ENCODE measurements at places on chromosomes 16 and 17.
A peak's percentile ranks its signal among the peaks of the same experiment; 100 is the strongest.

DNA sequence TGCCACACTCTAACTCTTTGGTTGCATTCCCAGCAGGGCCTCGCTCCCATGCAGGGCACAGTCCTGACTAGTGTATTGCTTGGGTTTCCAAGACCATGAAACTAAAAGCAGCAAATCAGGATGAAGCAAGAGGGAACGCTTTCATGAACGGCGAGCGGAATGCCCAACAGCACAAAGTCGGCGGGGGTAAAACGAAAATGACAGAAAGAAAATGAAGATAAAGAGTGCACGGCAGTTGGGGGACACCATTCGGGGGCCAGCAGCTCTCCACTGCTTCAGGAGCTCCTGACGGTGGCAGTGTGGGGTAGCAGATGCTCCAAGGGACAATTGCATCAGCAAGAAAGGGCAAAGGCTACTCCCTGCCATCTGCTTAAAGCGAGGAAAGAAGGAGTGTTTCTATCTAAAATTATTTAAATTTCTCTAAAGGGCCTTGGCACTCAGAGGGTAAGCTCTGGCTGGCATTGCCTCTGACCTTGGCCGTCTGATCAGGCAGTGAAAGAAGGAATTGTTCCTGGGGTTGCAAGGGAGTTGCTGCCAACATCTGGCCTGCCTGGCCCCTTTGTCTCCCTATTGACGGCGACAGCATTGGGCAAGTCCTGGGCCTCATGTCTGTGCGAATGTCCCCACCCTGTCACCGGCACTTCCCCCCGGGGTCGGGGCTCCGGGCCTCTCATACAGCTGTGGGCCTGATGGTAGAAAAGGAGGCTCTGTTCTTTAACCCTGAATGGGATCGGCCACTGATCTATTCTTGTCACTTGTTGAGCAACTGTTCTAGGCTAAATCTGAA lies 138.2 kb downstream of the CMIP start:
- no peak for DNase-seq

GRCh38 chr17:80762076-80762475 lies 217.4 kb downstream of the RPTOR start:
- no peak for DNase-seq

GRCh38 chr16:82055728-82056549 lies 20.9 kb downstream of the HSD17B2 start:
- peak; percentile 67 for DNase-seq

- DNase-seq = no peak
Measured at GRCh38 chr17:43574896-43575525, 28.9 kb upstream of the ETV4 start.

DNA sequence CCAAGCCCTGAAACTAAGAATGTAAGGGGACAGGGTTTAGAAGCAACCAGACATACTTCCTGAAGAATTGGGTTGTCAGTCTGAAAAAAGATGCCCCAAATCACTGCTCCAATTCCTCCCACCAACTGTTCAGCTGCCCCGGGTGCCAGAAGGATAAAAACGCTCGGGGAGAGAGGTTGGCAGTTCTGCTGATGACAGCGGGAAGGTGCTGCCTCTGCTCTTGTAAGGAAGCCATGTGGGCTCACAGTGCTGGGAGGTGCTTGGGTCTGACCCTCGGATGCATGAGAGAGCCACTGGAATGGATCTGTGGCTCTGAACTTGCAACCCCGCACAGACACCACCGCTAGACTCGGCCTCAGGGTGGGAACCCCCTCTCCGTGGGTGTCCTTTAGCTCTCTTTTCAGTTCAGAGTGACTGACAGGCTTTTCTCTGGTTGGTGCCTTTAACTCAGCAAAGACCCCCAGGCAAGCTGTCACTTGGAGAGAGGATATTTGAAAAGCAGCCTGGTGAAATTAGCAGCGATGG lies 364.8 kb upstream of the RBFOX1 start:
- DNase-seq = no peak

GRCh38 chr17:28173801-28174200 lies 131.3 kb downstream of the NLK start:
- no peak for DNase-seq

DNA sequence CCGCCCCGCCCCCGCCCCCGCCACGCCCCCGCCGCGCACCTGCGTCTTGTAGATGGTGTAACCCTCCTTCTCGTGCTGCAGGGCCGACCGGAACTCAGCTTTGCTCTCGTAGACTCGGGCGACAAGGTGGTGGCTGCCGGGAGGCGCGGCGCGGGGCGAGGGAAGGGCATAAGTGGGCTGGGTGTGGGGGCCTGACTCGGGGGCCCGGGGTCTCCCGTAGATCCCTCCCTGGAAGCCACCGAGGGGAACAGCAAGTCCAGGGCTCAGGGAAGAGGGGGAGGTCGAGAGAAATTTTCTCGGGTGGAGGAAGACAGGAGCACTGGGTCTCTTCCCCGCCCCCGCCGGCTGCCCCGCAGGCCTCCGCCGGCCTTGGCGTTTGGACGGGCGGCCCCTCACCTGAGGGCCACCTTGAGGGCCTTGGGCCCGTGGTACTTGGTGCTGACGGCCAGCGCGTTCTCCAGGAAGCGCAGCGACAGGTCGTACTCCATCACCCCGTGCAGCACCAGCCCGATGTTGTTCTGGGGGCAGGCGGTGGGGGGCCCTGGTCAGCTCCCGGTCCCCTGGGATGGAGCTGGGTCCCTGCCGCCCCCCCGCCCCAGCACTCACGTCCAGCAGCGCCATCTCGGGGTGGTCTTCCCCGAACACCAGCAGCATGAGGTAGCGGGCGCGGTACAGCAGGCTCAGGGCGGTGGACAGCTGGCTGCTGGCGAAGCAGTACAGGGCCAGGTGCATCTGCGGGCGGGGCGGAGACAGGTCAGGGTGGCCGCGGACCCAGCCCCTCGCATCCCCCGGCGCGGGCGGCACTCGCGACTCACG lies 19.4 kb downstream of the CLUH start:
- no peak for DNase-seq

DNA sequence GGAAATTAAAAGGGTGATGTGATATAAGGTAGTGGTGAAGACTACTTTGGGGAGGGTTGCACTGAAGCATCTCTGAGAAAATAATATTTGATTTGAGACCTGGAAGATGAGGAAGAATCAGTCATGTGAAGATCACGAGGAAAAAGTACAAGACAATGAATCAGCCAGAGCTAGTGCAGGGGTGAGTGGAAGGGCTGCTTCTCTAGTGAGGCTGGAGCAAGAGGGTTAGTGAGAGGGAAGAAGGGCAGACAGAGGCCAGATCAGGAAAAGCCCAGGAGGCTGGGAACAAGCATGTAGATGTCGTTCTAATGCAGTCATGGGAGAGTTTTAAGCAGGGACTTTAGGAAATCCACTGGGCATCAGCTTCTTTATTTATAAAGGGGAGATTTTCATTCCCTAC lies 504.2 kb upstream of the SALL1 start:
- DNase-seq = no peak

DNA sequence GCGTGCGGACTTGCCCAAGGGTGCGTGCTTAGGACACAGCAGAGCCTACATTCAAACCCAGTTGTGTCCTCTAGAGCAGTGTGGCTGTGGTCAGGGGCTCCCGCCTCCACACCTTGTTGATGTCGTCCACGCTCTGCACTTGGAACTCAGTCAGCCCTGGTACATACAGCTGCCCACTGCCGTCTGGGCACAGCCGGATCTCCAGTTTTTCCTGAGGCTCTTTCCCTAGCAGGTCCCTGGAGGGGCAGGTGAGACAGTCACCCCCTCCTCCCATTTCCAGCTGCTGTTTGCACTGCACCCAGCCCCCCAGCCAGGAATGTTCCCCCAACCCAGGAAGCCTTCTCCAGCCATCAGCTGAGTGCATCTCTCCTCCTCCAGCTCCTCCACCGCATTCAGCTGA lies 25.7 kb downstream of the KATNB1 start:
- DNase-seq = no peak

DNA sequence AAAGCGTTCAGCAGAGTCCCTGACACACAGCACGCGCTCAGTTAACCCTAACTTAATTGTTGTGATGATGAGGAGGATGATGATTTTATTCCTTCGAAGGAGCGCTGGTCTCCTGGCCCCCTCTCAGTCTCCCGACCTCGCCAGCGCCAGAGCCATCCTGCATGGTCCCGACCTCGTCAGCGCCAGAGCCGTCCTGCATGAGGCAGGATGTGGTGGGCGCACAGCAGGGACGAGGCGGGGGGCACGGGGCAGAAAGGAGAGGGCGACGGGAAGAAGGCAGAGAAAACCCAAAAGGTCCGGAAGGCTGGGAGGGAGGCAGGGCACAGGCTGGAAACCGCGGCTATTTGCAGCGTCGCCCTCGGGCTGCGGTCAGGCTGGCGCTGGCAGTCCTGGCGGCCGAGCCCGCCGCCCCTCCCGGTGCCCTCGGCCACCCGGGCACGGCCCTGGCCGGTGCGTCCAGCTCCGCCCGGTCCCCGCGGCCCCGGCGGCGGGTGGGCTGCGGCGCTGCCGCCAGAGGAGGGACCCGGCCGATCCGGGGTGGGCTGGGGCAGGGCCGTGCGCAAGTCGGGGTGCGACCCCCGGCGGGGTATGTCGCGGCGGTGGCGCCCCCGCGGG lies 3.0 kb upstream of the TAC4 start:
- DNase-seq = no peak

DNA sequence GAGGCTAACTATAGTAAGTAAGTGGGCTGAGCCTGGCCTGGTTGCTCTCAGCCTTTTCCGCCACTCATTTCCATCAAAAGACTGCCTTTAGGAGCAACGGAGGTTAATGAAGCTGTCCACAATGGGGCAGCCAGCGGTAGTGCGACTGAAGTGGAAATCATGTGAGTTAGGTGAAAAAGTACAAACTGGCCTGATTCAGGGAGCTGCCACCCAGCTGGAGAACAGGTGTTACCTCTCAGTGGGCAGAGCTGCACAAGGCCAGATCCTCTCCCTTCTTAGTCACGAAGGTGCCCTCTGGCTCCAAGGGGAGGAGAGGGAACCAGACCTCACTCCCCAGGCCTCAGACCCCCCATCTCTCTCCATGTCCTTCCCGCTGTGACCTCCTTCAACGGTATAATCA lies 34.4 kb upstream of the CDRT4 start:
- DNase-seq = no peak

- DNase-seq = no peak
Measured at GRCh38 chr16:1283996-1284616, 25.3 kb upstream of the UBE2I start.

DNA sequence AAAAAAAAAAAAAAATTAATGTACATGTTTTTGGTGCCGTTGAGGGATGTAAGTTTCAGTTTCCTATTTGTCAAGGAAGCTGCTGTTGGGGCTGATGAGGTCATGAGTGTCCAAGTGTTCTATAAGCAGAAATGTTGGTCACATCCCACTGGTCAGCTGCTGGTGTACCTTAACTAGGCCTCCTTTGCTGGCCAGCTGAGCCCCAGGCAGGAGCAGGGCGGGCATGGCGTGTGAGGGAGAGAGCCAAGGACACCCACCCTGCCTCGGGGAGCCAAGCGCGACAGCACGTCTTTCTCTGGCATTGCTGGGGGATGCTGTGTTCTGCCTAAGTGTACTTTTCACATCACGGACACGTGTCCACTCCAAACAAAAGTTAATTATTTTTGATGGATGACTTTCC lies 108.1 kb upstream of the CDC42EP4 start:
- DNase-seq = no peak

DNA sequence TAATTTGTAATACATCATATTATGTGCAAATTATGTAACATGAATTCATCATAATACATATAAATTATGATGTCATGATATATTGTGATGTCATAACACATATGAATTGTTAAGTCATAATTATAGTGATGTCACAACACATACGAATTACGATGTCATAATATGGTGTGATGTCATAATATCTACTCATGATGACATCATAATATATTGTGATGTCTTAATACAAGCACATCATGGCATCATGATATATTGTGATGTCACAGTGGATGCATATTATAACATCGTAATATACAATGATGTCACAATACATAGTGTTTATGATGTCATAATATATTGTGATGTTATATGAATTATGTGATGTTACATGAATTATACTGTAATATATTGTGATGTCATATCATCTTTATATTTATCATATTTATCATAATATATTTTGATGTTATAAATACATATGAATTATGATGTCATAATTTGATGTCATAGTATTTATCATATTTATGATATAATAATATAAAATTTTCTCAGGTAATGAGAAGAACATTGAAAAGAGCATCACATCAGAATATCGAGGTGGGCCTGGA lies 1793.0 kb downstream of the TP53TG3F start:
- DNase-seq = no peak

DNA sequence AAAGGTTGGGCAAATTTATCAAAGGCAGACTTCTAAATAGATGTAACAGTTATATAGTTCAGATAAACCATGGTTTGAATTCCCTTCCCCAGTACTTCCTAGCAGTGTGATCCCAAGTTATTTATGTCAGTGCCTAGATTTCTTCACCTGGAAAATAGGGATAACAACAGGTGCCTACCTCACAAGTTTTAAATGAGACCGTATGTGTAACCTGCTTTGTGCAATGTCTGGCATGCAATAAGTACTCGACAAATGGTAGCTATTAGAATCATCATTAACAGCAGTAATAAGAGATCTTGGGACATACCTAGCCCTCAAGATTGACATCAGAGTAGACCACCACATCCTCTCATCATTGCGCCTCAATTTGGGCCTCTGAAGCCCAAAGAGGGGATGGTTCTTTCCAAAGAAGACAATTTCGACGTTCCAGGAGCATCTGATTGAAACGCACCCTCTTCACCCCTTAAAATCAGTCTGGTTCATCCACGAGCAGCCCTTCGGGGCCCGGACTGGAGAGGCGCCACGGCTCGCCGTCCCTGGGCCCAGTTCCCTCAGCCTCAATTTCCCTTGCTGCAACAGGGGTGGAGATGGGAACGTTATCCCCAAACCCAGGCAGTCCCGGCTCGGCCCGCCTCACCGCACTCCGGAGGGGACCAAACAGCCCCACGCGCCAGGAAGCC lies 541 bp downstream of the ACACA start:
- DNase-seq = no peak

All from foreskin keratinocyte (primary cell).